Right ventricle myocardium inferior (tissue), 1 donor: ENCODE measurements at places on chromosomes 7 and 10. TPM values are rescaled to one million over a fixed set of nuclear protein-coding genes. Genes with fewer than 3 reads are reported as not detected.

DNA sequence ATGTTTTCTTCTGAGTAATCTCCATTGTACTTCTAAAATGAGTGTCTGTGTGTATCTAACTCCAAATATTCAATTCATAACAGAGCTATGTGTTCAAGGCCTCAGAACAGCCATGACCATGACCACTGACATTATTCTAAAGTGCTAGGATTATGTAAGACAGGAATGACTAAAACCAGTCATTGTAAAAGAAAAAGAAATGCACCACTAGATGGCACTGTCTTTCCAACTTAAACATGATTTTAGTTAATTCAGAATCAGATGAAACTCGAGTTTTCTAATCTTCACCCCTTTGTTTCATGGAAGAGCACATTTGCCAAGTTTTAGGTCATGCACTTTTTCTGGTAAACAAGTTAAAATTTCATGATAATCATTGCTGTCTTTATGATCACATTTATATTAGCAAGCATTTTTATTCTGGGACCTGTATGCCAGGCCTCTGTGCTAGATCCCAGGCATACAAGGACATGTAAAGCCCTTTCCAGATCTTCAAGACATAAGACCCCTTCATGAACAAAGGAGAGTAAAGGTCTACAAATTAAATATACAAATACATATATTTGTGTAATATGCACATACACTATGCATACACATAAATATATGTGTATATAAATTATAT lies 26.1 kb upstream of the RSU1 start:
- DNase-seq, result no peak

DNA sequence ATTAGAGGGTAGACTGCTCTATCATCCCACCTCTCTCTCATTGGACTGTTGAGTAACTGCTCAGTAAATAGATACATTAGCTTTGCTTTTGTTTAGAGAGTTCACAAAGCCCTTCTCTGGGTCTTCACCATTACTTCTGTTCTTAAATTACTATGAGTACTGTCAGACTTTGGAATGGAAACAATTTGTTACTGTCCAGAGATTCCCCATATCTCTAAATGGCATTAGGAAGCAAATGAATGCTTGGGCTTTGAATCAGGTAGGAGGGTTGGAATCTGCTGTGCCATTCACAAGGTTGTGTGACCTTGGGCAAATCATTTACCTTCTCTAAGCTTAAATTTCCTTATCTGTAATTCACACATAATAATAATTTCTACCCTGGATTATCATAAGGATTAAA lies 541.0 kb upstream of the FZD8 start:
- no peak for DNase-seq

Gene AKR1C2
- total RNA-seq, result 29.7 TPM

DNA sequence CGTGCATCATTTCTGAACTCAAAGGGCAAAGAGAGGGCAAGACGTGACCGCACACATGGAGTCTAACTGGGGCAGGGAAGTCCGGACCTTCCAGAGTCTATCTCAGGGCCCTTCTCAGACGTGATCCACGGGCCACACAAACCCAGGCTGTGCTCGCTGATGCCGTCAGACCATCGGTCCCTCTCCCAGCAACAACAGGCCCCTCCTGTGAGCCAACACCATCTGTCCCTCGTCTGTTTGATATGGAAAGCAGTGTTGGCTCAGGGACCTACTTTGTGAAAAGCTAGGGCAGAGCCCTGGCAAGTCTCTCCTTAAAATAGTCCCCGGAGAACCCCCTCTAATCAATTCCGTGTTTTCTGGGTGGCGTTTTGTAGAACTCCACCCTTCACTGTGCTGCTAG lies 208.8 kb downstream of the TCERG1L start:
- no peak for DNase-seq

DNA sequence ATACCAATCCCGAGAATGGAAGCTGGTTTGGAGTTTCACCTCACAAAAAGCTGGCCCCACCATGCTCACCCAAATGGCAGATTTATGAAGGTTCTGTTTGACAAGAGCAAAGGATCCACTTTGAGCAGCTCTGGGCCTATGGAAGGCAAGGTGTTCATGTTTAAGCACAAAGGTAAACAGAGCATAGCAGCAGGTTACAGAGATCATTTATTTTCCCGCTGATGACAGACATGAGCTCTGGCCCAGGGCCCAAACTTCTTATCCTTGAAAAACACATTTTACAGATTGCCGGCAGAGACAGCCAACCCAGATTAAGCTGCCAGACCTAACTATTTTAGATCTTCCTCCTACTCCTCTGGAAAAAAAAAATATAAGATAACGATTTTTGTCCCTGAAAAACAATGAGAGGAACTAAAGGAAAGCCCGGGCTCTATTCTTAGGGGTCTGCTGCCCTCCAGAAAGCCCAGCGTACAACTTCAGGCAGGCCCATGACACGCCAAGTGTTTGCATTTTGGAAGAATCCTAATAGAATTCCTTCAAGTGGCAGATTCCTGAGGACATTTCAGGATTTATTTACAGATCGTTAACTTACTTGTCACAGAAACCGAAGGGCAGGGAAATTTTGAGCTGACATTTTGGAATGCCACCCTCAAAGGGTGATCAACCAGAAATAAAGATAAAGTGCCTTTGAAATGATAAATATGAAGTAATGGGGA lies 40.0 kb downstream of the SYPL1 start:
- DNase-seq, result no peak

Gene SFRP5
- total RNA-seq, result 2.5 TPM

Gene CUBN
- 0.92 TPM for total RNA-seq
